ENCODE measurements at places on chromosomes 5 and 9.
A peak's percentile ranks its signal among the peaks of the same experiment; 100 is the strongest.

- no peak for DNase-seq
These were observed 180.1 kb upstream of the MVB12B start for GRCh38 chr9:126146254-126147145.

DNA sequence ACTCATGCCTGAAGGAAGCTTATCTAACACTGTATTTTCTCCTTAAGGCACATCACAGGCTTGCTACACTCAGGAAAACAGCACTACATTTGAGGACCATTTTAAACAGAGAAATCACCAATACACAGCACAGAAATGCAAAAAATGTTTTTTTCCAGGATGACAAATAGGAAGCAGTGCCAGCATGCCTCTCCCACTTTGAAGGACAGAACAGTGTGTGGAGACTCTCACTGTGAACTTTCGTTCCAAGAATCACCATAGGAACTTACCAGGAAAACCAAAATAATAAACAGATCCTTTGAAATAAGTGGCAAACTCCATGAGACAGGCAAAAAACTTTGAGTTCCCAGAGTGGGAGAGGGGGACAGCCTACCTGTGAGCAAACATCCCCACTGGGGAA lies 217.8 kb upstream of the MAST4 start:
- no peak for DNase-seq

DNA sequence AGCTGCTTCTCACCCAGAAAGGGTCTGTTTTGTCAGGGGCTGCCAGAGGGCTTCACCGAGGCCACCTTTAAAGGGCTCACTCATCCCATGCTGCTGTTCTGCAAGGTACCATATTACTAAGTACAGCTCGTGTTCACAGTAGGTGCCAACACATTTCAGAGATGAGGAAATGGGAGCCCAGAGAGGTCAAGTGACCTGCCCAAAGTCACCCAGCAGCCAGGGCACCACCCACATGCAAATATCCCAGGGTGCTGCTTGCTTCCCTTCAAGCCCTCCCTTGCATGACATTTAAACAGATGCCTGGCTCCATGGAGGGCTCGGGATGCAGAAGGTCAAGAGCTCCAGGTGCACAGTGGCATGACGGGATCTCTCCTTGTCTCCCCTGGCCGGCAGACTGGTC lies 123.5 kb upstream of the SARDH start:
- no peak for DNase-seq

DNA sequence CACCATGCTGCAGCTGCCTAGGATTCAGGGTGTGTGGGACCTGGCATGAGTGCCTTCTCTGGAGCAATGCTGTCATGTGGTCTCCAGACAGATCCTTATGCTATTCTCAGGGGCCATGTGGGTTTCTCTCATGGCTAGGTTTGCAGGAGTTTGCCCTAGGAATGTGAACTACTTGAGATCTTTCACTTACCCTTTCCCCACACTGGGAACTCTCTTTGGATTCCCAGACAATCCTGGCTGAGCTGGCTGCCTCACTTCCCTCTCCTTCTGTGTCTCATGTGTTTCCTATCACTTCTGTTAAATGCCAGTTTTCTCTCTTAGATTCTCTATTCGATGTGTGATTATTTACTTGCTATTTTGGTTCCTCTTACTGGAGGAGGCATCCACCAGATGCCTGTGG lies 270.2 kb upstream of the RASA1 start:
- no peak for DNase-seq

DNA sequence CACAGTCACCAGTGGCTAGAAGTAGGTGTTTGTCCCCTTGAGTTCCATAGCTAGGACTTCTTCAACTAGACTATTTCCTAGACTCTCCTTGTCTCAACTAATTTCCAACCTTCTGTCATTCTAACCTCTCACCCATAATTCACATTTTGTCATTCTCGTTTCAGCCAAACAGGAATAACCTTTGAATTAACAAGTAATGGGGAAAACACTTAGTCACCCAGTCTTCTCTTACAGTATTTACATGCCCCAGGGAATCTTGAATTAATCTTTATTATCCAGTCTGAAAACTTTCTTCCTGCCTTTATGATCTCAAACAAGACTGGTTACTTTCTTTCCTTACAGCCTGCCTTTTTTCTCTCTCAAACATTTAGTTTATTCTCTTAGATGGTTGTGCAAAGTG lies 63.3 kb upstream of the RUSC2 start:
- DNase-seq, result no peak

DNA sequence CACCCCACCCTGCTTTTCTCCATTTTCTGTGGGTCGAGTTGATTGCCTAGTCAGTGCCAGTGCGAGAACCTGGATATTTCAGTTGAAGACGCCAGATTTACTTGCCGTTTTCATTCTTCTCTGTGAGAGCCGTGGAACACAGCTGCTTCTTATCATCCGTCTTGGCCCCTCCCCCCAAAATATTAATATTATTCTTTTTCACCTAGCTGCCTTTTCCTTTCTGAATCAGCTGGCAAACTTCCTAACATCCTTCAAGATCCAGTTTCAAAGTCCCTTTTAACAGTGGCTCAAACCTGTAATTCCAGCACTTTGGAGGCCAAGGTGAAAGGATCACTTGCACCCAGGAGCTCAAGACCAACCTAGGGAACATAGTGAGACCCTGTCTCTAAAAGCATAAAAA lies 117.1 kb upstream of the RASA1 start:
- no peak for DNase-seq

DNA sequence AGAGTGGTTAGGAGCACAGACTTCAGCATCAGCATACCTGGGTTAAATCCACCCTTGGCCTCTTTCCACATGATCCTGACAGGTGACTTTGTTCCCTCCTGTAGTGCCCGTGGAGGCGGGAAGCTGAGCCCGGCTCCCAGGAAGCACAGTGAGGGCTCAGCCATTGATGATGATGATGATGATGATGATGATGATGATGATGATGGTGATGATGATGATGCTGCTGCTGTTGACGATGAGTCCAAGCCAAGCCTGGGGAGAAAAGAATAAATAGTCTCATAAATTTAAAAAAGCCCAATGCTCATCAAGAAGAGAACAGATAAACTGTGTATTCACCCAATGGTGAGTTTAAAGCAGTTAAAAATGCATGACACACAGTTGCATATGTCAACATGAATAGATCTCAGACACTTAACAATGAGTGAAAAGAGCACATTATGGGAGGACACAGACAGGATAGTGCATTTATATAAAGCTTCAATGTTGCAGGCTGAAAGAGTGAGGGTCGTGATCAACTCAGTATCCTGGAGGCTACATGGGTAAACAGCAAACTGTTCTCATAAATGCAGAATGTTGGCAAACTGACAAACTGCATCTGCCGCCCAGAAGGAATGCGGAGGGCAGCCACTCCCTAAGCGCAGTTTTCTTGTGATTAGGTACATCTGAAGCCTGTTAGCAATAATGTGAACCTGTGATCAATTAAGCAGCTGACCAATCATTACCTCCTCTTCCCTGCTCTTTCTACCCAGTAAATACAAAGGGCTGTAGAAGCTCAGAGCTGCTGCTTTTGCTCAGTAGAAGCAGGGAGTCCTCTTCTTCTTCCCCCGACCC lies 11.7 kb upstream of the CFAP157 start:
- DNase-seq, result no peak

DNA sequence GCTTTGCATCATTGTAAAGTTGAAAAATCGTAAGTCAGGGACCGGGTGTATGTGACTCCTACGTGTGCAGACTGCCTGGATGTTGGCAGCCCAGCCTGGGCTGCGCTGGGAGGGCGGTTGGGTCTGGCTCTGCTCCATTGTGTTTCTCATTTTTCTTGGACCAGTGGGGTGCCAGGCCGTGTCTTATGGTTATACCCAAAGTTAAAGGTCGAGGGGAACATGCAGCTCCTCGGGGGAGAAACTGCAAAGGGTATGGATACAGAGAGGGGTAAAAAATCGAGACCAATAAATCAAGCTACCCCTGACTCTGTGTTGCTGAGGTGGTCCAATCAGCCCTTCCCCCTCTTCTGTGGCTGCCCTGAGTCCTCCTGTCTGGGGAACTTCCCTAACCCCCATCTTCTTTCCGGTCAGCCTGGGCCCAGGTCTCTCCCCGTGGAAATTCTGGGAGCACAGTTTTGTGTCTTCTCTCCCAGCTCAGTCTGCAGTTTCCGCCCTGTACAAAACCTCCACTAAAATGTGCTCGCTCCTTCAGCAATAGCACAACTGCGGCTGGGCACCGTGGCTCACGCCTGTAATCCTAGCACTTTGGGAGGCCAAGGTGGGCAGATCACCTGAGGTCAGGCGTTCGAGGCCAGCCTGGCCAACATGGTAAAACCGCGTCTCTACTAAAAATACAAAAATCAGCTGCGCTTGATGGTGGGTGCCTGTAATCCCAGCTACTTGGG lies 34.1 kb upstream of the UNC5A start:
- DNase-seq, result no peak

DNA sequence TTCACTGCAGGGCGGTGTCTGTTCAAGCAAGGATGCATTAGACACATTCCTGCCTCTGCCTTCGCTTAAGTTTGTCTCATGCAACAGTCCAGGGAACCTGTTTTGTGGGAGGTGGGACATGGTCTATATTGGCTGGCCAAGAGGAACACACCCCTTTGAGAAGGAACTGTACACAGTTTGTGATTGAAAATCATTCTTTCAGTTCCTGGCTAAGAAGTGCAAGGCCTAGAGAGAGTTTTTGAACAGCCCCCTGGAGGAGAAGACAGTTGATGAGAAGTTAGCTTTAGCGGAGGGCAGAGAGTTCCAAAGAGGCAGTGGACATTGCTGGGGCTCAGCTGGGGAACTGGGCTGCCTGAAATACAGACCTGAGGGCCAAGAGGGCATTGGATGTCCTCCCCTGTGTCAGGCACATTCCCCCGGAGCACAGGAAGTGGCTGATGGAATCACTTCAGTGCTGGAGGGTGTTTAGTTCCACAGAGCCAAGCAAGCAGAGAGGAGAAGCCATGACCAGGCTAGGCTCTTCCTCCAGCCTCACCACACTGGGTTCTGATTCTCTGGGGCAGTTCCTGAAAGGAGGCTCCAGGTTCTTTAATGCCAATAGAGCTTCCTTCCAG lies 66.6 kb downstream of the RGS3 start:
- DNase-seq, result no peak

DNA sequence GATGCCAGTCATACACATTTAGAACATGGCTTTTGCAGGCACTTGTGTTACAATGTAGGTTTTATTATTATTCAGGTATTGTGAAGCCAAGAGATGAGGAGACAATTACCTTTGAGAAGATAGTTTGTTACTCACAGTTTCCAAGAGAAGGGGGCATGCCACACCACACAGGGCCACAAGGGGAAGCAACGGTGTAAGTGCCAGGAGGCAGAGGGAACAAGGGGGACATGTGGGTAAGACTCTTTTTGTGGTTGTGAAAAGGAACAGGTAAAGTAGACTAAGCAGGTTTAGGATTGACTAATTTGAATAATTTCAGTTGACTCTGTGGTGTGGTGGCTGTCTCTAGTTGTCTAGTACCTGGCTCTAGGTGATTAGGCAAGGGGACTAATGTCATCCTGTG lies 191.2 kb downstream of the TRPM6 start:
- no peak for DNase-seq

- peak; percentile 95 for DNase-seq
These were observed 2.1 kb downstream of the MSANTD3 start for GRCh38 chr9:100428871-100429654.

DNA sequence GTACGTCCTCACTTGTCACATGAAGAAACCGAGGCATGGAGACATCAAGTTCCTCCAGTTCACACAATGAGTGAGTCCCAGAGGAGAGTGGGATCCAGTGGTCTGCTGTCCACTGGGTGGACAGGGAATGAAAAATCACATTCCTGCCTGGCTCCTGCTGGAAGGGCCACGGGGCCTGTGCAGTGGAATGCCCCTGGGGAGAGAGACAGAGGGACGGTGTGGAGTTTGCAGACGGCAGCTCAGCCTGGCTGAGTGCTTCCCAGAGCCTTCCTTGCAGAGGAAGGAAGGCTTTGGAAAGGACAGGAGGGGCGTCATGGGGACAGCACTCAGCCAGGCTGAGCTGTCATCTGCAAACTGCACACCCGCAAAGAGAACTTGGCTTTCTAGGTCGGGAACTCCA lies 74.7 kb downstream of the COL27A1 start:
- no peak for DNase-seq

GRCh38 chr9:122056484-122056883 lies 36.6 kb downstream of the TTLL11 start:
- no peak for DNase-seq

DNA sequence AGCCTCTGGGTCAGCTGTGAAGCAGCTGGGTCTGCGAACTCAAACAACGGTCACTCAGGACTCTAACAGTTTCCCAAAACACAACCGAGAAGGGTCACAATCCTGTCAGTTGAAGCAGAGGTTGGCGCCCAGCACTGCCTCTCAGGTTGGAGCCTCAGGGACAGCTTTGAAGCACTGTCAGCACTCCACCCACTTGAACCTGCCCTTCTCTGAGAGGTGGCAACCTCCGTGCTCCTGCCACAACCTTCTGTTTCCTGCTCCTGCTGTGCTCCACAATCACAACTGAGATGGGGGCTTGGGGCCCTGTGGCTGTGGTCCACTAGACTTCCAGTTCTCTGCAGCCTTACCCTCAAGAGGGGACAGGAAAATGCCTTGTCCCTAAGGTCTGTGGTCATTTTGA lies 21.7 kb upstream of the LCP2 start:
- DNase-seq, result no peak

DNA sequence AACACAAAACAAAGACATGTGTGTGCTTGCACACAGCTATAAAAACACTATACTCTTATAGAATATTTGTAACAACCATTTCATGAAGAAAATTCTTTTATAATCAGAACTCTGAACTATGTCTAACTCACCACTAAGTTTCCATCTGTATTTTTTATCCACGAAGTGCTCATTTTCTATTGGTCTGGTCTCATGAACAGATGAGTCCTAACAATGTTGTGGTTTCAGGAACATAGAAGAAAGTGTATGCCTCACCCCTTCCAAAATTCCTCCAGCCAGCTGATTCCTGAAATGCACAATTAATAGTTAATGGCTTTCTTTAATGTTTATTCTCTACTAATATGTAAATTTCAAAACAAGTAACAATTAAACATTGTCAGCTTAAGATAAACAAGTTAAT lies 325.3 kb upstream of the GRAMD2B start:
- no peak for DNase-seq

DNA sequence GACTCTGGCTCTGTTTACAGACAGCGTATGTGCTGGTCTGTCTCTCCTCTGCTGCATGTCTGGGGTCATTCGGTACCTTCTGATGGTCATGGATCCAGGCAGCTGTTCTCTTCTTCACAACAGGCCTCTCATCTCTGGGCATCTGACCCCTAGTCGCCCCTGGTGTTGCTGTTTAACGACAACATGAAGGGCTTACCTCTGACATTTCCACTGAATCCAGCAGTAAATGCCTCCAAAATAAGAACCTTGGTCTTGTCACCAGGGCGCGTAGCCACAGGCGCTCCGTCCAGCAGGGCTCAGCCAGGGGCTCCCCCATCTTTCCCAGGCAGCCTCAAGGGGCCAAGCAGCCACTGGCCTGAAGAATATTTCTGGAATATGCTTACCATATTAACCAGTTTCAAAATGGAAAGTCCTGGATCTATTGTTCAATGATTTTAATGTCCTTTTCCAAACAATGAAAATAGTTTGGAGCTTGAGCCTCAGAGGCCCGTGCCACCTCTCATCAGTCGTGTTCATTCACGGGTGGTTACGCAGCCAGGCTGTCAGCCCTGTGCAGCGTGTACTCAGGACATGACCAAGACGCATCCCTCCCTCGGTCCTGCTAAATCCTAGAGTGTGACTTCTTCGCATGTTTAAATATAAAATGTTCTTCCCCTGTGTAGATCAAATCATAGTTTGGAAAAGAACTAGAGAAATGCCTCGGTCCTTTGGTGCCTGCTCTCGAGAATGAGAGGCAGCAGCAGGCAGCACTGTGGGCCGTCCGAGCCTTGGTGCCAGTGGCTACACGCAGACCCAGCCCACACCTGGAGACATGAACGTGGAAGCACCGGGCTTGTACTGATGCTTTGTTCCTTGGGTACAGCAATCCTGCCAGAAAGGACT lies 30.1 kb upstream of the LRRC14B start:
- DNase-seq, result no peak

- DNase-seq, result no peak
These were observed 9.1 kb downstream of the MAN1B1 start for GRCh38 chr9:137095664-137096517.
